ENCODE measurements at places on chromosomes 1 and 21. TPM values are rescaled to one million over a fixed set of nuclear protein-coding genes. Genes with fewer than 3 reads are reported as not detected.

- no peak for DNase-seq
Observed at GRCh38 chr1:7224644-7225043, 439.4 kb downstream of the CAMTA1 start.

DNA sequence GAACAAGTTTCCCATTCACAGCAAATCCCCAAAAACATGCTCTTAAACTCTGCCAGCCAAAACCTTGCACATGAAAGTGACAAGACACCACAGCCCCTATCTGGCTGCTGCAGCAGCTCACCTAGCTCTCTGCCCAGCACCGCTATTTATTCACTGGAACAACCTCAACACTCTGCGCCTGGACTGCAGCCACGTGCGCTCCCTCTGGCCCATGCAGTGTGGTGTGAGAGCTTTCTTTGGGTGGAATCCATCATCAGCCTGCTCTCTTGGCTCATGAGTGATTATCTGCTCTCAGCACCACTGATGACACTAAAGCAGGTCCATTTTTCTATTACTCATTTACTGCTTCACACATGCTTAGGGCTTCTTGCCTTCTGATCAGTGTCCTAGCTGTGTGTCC lies 11.4 kb downstream of the KCNJ6 start:
- no peak for DNase-seq

DNA sequence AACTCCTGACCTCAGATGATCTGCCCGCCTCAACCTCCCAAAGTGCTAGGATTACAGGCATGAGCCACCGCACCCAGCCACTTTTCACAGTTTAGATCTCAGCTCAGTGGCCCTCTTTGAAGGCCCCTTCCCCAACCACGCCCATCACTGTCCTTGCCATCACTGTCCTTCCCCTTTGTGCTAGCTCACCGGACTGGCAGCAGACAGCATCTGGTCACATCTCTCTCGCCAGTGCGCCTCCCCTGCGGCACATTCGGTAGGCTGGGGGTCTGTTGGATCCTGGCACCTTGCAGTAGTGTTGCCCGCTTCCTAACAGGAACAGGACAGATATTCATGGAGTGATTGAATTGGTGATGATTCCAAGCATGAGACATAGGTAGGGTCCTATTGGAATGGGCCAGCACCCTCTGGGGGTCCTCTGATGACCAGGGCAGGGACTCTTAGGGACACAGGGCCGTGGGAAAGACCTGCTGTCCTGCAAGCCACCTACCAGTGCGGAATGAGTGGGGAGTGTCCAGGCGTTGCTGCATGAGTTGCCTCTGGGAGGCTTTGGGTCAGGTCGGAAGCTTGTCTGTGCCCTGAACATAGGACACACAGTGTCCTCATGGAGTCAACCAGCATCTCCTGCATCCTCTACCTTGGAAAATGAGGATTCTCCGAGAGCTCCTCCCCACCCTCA lies 178.8 kb upstream of the VAMP3 start:
- DNase-seq: peak; percentile 16

DNA sequence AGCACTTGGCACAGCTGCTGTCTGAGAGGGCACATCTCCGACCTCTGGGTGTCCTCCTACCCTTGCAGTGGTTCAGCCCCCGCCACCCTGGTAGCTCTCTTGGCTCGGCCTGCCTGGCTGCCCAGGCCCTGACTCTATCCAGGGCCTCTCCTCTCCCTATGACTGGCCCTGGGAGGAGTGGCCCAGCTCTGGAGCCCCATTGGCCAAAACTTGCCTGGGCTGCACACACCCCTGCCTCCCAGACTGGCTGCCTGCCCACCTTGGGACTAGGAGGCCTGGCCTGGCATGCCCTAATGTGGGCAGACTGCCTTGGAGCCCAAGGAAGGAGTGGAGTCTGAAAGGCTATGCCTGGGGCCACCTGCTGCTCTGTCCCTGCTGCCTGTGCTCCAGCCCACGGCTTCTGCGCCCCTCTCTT lies 33.6 kb downstream of the ACOT11 start:
- peak; percentile 94 for DNase-seq

- DNase-seq: no peak
Observed at GRCh38 chr1:220966881-220967611, 87.8 kb downstream of the HLX start.

DNA sequence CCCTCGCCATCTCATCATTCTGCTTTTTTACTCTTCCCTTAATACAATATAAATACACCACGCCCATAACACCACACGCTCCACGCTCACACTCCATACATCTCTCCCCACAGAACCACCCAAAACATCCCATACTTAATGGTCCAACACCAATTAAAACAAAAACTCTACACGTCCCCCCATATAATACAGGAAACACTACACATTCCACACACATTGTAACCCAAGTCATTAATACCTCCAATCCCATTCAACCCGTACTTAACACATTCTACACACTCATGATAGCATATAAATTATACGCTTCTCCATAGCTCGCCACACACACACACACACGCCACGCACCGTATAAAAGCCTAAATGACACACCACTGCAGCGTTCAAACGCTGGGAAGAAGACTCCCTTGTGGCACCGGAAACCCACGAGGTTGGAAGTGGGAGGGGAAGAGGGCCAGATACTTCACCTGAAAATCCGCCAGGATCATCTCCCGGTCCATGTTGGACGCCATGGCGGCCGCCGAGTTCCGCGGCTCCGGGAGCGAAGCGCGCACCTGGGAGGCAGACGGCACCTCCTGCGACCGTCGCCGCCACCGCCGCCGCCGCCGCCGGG lies 659 bp downstream of the FAF1 start:
- DNase-seq: no peak

DNA sequence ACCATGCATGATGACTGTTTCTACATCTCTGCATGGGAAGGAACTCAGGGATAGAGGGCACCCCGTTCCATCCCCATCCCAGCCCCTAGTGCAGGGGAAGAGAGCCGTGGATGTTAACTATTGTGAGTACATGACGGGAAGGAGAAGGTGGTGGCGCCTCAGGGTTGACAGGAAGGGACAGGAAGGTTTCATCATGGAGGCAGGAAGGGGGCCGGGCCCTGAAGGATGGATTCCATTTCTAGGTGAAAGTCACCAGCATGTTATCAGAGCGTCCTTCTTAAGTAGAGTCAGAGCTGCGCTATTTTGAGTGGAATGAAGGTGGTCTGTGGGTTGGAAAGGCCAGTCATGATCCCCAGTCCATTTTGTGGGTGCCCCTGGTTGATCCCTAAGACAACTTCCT lies 25.1 kb upstream of the ZNF648 start:
- no peak for DNase-seq

GRCh38 chr1:236543065-236543669 lies 19.4 kb downstream of the LGALS8 start:
- no peak for DNase-seq

DNA sequence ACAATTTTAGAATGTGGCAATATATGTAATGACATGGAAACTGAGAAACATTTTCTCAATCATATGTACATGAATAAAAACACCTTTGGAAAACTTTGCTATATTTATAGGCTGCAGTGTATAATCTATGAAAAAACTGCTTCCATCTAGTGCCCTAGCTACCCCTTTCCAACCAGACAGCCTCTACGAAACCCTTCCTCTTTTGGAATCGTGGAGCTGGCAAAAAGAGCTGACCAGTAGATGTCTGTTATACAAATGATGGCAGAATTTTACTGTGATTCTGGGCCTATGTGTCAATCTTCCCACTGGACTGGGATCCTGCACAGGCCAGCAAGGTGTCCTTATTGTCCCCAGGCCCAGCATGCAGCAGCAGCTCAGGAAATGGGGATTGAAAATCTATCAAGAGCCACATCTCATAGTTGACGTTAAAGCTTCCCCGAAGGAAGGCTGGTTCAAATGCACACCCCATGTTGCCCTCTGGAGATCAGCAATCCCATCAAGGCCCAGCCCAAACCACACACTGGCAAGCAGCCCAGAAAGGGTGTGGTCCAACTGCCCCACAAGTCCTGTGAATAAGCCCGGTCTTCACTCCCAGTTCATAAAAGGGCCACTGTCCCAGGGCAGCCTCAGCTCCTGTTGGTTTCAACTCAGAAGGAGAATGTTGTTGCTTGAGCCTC lies 8.8 kb upstream of the FAM20B start:
- DNase-seq: peak; percentile 92

The CHIA gene
- 10.9 TPM for total RNA-seq

The HUNK gene
- 1.9 TPM for total RNA-seq

The C2CD2 gene
- 23.8 TPM for total RNA-seq

The ANKRD35 gene
- total RNA-seq: 1.5 TPM

Measured in lower lobe of right lung (tissue), 2 donors.